ENCODE measurements at places on chromosomes 13 and 19.

- no peak for DNase-seq
These were observed 129.4 kb downstream of the PCDH17 start for GRCh38 chr13:57760951-57761350.

DNA sequence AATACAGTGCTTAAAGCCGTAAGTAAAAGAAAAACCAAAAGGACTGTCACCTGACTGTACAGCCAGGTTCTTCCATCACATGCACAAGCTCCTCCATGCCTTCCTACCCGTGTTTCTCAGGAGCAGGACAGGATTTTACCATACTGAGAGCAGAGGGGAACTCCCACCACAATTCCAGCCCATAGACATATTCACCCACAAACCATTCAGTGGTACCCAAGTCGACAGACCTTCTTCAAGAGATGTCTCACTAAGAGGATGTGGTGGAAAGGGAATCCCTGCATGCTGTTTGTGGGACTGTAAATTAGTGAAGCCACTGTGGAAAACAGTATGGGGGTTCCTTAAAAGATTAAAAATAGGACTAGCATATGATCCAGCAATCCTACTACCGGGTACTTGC lies 66.9 kb upstream of the DOCK9 start:
- no peak for DNase-seq

GRCh38 chr19:19966862-19967261 lies 66.1 kb downstream of the ZNF93 start:
- no peak for DNase-seq

- no peak for DNase-seq
These were observed 116.6 kb upstream of the SPACA7 start for GRCh38 chr13:112259511-112259910.

DNA sequence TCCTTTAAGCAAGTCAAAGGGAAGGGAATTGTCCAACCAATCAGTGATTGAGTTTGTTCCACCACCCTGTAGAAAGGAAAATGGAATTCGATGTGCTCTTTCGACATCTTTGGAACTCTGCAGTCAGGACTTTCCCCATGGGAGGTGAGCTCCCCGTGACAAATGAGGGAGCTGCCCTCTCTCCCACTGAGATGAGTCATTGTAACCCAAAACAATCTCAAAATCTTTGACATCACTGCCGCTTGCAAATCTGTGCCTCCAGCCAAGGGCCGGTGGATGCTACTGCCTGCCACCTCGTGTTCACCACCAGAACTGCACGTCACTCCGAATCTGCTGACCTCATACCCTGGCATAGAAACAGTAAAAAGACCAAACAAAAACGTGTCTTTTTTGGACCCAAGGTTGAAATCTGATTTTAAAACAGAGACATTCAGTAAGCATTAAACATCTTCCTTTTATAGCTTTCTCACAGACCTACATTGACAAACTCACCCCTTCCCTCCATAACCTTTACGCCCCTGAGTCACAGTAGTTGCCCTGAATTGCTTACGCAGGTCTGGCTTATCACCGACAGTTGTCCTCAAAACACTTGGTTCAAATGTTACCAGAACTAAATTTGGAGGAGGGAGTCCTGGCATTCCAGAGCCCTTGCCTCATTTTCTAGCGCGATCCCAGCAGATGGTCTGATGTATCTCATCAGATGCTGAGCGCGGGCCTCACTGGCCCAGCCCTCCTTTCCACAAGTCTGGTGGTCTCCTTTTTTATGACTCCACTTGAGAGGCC lies 105.2 kb downstream of the COL4A2 start:
- DNase-seq: peak; percentile 75

- DNase-seq: no peak
These were observed 3.3 kb upstream of the ALOX5AP start for GRCh38 chr13:30732046-30732390.

DNA sequence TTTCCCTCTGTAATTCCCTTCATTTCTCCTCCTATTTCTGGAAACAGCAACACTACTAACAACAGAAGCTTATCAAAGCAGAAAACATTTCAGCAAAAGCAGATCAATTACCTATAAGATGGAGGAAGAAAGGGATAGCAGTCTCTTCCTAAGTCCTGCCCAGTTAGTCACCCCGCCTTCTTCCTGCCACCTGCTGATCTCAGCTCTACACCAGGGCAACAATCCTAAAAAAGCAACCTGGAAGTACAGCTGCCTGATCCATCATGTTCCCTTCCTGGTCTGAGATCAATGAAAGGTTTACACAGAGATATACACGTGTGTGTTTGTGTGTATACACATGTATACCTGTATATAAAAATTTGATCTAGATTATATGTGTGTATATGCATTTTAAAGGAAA lies 59.4 kb downstream of the TSC22D1 start:
- DNase-seq: no peak
